ENCODE measurements at places on chromosomes 7 and 10.

DNA sequence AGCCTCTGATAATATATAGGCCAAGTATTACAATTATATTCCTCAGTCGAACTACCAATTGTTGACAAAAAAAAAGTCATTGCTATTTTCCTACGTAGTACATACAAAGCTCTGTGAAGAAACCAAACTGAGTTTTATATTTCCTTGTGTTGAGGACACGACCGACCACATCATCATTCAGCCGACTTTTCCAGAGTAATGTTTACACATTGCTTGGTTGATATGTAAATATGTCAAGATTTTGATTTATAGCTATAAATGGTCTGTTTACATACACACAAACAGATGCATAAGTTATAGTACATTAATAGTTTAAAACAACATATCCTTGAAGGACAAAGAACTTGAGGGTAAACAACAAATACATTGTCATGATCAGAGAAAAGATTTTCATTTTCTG is 121.5 kb downstream of the CRPPA start:
- DNase-seq: no peak

DNA sequence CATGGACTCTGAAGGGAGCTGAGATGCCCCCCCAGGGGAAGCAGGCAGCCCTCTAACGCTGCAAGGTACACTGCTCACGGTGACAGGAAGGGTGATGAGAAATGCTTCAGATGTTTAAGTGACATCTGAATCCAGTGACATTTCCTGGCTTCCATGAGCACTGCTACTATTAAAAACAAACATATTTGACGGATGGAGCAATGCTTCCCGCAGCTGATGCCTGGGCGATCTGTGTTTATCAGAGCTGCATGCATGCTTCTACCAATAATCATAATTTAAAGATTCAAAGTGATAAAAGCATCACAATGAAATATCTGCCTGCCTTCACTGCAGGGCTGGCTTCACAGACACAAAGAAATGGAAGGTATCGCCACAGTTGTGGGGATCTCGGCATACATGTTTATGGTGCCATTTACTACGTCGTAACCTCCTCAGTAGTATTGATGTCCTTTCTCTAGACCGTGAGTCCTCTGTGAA is 66.1 kb upstream of the AOAH start:
- no peak for DNase-seq

- DNase-seq: no peak
Measured at GRCh38 chr7:110412614-110413013, 678.3 kb upstream of the LRRN3 start.

- DNase-seq: no peak
Measured at GRCh38 chr10:113175176-113175575, 225.1 kb downstream of the TCF7L2 start.

GRCh38 chr7:78691584-78691983 is 761.9 kb downstream of the MAGI2 start:
- no peak for DNase-seq

GRCh38 chr10:124322191-124322980 is 96.3 kb downstream of the OAT start:
- no peak for DNase-seq

DNA sequence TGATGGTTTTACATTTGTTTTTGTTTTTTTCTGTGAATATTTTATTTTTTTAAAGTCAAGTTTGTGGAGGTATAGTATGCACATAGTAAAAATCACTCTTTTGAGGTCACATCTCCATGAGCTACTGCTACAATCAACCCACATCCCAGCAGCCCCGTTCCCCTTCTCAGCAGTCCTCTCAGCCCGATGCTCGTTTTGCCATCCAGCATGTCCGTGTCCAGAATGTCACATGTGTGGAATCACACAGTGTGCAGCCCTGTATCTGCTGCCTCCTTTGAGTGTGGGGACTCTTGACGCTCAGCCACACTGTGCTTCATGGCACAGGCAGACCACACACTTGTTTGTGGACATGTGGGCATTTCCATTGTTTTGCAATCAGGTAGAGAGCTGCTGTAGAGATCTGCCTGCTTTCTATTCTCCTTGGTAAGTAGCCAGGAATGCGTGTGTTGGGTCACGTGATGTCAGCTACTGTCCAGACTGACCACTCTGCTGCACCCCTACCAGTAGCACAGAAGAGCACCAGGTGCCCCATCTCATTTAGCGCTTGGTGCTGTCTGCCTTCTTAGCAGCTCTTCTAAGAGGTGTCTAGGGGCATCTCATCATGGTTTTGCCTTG is 71.6 kb upstream of the CAMK2B start:
- DNase-seq: peak; percentile 14

DNA sequence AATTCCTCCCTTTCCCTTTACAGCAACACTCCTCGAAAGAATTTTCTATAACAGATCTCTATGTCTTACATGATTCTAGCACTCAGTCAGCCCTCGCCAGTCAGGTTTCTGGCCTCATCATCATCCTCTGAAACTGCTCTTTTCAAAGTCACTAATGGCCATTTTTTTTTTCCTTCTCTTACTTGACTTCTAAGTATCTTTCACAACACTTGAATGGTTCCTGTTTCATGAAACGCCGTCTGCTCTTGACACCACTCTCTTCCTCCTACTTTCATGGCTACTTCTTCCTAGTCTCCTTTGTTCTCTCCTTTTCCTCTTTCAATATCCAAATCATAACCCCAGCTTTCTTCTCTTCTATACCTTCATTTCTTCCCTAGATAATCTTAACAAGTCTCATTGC is 100.5 kb upstream of the NRP1 start:
- DNase-seq: no peak

DNA sequence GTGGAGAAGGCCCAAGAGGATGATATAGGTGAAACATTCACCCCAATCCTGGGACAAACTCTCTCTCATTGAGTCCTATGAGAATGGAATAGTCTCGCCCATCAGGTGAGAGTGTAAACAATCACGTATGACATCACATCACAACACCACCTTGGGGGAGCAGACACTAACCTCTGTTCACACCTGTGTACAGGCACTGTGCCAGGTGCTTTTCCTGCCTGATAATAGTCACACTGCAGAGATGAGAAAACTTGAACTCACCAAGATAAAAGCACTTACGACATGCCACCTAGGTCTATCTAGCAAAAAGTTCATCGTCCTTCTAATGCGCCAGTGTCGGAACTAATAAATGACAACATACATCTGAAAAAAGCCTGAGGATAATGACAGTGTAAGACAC is 187.8 kb downstream of the FAM107B start:
- DNase-seq: no peak

Measured in NCI-H1092 (cell line).